ENCODE measurements at places on chromosomes 3 and 15.

DNA sequence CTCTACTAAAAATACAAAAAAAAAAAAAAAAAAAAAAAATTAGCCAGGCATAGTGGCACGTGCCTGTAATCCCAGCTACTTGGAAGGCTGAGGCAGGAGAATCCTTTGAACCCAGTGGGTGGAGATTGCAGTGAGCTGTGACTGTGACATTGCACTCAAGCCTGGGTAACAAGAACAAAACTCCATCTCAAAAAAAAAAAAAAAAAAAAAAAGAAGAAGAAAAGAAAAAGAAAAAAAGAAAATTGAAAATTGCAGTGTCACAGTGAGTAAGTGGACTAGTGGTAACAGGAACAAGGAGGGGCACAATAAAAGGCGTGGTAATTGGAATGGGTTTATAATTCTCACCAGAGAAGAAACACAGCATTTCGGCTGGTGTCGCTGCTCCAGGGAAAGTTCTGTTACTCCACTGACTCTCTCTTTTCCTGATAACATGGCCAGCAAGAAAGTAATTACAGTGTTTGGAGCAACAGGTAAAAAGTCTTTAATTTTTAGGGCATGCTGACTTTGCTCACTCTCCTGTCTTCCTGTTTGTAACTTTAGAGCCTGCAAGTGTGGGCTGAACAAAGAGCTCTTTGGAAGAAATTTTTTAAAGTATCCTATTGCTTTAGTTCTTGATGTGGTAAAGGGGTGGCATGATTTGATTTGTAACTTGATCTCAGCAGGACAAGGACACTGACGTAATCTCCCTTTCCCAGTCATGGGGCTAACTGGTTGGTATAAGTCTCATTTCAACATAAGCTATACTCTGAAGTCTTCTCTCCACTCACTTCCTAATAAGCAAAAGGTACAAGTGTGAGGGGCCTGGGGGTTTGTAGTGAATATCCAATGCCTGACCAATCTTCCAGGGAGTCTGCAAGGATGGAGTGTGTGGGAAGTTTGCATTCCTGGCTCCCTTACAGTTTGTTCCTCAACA is 22.1 kb upstream of the TRA2B start:
- no peak for DNase-seq

- DNase-seq = no peak
Measured at GRCh38 chr15:59657635-59658125, 365 bp upstream of the GTF2A2 start.

DNA sequence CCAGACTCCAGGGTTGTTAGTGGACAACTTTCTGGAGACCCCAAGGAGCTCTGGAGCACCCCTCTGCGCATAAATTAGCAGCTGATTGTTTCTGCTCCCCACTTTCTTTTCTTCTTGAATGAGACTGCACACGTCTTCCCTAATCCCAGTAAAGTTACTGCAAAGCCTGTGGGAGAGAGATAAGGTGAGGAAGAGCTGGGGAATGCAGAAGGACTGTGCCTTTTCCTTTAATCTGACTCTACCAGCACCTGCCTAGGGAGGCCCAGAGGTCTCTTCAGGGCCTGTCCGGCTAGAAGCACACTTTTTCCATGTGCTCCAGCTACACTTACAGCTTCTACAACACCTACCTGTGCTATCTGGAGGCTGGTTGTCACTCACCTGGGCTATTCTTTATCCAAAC is 143.8 kb downstream of the KCNMB2 start:
- no peak for DNase-seq

GRCh38 chr15:66786708-66787488 is 84.9 kb downstream of the SMAD6 start:
- no peak for DNase-seq

GRCh38 chr3:26989037-26989436 is 366.5 kb downstream of the LRRC3B start:
- DNase-seq = peak; percentile 9

DNA sequence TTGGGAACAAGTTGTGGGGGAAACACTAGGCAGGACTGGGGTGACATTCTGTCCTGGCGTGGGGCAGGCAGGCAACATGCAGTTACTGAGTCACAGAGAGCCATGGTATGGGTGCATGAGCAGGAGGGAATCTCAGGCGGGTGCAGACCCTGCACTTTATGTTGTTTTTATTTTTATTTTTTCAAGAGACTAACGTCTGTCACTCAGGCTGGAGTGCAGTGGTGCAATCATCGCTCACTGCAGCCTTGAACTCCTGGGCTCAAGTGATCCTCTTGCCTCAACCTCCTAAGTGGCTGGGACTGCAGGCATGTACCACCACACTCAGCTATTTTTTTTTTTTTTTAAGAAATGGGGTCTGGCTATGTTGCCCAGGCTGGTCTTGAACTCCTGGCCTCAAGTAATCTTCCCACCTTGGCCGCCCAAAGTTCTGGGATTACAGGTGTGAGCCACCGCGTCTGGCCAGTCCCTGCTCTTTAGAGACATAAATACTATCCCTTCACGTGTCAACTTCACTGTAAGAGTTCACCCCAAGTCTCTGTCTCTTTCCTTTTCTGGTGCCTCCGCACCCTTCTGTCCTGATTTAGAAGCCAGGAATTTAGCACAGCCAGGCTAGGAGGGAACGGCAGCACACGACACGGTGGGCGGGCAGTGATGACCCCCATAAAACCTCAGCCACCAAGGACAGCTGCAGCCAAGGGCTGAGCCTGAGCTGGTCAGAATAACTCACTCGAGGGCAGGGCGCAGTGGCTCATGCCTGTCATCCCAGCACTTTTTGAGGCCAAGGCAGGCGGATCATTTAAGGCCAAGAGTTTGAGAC is 72.8 kb upstream of the IQSEC1 start:
- DNase-seq = no peak

GRCh38 chr3:127220497-127220896 is 27.6 kb downstream of the PRR23E start:
- no peak for DNase-seq

DNA sequence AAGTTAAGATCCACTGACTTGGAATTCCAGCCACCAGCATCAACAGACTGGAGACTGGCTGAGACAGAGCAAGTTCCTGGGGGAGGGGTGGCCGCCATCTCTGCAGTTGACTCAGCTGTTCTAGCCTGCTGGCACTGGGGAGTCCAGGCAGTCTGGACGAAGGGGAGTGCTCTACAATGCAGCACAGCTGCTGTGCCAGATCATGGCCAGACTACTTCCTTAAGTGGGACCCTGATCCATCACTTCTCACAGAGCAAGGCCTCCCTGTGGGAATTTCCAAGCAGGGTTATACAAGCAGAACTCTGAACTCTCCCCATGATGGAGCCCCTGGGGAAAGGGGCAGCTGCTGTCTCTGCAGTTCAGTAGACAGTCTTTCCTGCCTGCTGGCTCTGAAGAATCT is 35.2 kb downstream of the PYGO1 start:
- DNase-seq = no peak

GRCh38 chr3:13414040-13414729 is 5.9 kb downstream of the NUP210 start:
- no peak for DNase-seq

- DNase-seq = peak; percentile 16
Measured at GRCh38 chr15:72229076-72229946, 1.7 kb downstream of the PKM start.

- DNase-seq = no peak
Measured at GRCh38 chr15:85100186-85100937, 118.7 kb downstream of the PDE8A start.

DNA sequence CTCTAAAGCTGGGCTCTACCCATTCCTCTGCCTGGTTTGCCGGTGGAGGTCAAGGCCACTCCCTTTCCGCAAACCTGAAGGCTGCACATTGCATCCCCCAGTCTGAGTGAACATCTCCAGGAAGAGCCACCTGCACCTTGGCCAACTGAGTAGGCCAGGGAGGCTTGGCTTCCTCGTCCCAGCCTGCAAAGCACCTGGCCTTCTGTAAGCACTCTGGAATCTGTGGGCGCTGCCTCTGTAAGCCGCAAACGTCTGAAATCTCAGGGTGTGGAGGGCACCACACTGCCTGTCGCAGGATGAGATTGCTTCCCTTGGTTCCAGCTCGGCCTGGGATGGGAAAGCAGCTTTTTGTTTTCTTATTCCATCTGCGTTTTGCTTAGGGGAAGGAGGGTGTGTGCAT is 81.3 kb downstream of the SEC22A start:
- DNase-seq = no peak

GRCh38 chr15:67480741-67481140 is 40.2 kb upstream of the C15orf61 start:
- no peak for DNase-seq

DNA sequence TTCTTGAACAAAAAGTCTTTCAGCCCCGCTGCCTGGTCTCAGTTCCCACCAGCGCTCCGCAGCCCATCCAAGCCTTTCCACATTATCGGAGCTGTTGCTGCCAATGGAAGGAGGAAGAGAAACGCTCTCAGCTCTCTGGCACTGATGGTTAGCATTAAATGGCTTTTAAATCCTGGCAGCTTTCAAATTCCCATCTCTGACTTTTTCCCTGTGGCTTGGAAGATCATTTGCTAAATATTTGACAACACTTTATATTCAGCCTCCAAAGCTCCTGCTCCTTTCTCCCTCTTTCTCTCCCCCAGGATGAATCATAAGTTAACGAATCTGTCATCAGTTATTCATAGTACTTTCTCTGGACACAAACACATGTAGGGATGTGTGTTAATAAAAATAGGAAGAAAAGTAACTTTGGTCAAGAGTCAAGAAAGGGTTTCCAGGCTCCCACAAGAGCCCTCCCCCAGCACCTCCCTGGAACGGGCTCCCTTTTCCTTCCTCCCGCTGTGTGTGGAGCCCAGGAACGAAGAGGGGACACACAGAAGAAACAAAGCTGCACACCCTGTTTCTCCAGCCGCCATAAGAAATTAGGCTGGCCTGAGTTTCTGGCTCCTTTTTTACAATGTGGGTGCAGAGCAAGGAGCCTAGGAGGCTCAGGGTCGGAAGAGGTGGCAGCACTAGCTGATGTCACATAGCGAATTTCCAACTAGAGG is 47.6 kb upstream of the TSEN2 start:
- no peak for DNase-seq

GRCh38 chr15:65818927-65819562 is 27.0 kb upstream of the DENND4A start:
- DNase-seq = no peak

GRCh38 chr15:57914350-57915055 is 151.0 kb downstream of the ALDH1A2 start:
- peak; percentile 39 for DNase-seq

GRCh38 chr3:166191411-166191810 is 354.2 kb upstream of the BCHE start:
- no peak for DNase-seq

GRCh38 chr3:171251835-171252234 is 208.4 kb downstream of the TNIK start:
- no peak for DNase-seq

GRCh38 chr15:57345584-57345983 is 30.7 kb upstream of the CGNL1 start:
- DNase-seq = no peak

DNA sequence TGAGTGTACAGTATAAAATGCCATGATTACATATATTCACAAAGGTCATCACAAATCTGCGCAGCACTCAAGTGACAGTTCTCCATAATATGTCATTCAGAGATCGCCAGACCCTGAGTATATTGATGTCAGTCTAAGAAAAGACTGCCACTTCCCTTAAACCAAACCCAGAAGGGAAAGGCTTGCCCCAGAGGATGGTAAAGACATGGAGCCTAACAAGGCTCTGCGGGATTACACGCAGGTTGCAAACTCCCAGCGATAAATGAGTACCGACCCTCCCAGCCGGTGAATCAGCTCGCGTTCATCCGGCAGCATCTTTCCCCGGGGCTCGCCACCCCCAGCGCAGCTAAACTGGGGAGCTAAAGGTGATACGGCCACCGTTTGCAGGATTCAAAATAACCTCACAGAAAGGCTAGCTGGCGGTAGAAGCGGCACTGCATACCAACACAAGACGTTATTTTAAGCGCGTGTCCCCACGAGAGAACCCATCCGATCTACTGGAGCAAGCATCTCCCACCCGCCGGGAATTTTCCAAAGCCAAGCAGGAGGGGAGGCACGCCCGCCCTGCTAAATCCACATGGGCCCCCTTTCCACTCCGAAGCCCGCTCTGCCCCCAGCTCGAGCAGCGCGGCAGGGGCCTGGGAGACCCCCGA is 643 bp downstream of the MYO5A start:
- DNase-seq = no peak

DNA sequence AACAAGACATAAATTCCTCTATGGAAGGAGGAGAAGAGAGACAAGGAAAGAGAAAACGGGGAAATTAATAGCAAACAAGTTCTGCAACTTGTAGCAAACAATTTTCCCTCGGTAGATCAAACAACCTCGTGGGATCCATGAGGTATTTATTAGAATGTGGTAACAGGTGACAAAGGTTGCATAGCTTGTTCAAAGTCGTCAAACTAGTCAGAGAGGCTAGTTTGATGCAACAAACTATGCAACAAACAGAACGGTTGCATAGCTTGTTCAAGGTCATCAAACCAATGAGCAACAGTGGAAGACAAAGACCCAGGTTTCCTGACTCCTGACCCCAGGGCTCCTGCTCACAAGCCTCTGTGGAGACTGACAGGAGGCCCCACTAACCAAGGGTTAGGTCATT is 20.7 kb downstream of the MB21D2 start:
- DNase-seq = no peak

DNA sequence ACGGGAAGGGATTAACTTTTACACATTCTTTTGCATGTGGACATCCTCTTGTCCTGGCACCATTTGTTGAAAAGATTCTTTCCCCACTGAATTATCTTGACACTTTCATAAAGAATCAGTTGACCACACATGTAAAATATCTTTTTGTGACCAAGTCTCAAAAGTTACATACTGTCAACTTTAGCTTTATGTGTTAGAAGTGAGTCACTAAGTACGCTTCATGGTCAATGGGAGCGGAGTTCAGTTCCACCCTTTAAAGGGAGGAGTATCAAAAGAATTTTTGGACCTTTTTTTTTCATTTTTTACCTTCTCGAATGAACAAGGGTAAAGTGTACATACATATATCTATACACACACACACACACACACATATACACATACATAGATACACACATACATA is 35.4 kb downstream of the MAPK6 start:
- no peak for DNase-seq

GRCh38 chr15:65329984-65330735 is 25.7 kb downstream of the RNU5B-1 start:
- DNase-seq = no peak

Measured in NCI-H1105 treated with DMSO at 0.1 percent for 48 hours (cell line).